Stimulated activated CD8-positive, alpha-beta memory T cell treated with anti-CD3 and anti-CD28 coated beads, Interleukin-7, amount 100 ng/mL, for 1 hour (primary cell): ENCODE measurements at places on chromosomes 5 and 9.

- DNase-seq: no peak
Observed at GRCh38 chr9:9893837-9894236, 719.0 kb downstream of the PTPRD start.

DNA sequence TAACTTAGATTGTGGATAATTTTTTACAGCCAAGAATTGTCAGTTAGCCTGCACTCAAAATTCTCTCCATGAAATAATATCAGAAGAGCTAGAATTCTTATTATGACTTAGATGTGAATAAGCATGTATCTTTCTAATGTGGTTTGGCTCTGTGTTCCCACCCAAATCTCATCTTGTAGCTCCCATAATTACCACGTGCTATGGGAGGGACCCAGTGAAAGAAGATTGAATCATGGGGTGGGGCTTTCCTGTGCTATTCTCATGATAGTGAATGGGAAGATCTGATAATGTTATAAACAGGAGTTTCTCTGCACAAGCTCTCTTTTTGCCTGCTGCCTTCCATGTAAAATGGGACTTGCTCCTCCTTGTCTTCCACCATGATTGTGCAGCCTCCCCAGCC lies 176.8 kb downstream of the MAT2B start:
- no peak for DNase-seq

DNA sequence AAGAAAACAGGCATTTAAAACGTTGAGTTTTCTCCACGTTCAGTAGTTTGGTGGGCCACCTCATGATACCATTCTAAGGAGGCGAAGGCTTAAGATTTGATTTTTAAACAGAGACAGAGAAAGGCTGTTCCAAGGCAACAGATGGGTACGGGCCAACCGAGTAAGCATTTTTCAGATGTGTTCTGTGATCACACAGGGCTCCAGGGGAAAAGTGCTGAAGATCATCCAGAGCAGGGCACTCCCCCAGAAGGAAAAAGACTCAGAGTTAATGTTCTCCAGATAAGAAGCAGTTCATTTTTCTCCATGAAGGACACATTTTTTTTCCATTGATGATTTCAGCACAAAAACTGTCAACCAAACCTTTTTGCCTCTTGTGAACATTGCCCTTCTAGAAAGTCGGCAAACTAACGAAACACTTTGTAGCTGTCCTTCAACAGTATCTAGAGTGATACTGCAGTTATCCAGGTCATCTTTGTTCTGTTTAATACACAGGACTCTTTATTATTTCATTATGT lies 138.7 kb downstream of the ALDH1A1 start:
- no peak for DNase-seq

- no peak for DNase-seq
Observed at GRCh38 chr9:87269296-87270176, 228.1 kb upstream of the DAPK1 start.

- DNase-seq: no peak
Observed at GRCh38 chr9:95907794-95908193, 32.3 kb downstream of the ERCC6L2 start.

GRCh38 chr5:131810510-131811249 lies 13.9 kb upstream of the FNIP1 start:
- no peak for DNase-seq

DNA sequence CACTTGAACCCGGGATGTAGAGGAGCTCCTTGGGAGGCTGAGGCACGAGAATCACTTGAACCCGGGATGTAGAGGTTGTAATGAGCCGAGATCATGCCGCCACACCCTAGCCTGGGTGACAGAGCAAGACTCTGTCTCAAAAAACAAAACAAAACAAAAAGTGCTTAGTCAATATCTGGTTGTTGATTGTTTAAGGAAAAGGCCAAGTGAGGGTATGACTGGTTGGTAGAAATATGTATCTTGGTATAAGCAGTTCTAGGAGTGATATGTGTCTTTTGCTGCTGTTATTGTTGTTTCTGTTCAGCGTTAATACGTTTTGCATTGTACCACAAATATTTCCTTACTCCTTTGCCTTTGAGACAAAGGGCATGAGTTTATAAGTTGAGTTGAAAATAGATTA lies 210.7 kb upstream of the DMRT1 start:
- no peak for DNase-seq

- no peak for DNase-seq
Observed at GRCh38 chr5:67202828-67203227, 6.2 kb upstream of the CD180 start.

GRCh38 chr9:111975709-111976108 lies 79.1 kb downstream of the UGCG start:
- DNase-seq: no peak

DNA sequence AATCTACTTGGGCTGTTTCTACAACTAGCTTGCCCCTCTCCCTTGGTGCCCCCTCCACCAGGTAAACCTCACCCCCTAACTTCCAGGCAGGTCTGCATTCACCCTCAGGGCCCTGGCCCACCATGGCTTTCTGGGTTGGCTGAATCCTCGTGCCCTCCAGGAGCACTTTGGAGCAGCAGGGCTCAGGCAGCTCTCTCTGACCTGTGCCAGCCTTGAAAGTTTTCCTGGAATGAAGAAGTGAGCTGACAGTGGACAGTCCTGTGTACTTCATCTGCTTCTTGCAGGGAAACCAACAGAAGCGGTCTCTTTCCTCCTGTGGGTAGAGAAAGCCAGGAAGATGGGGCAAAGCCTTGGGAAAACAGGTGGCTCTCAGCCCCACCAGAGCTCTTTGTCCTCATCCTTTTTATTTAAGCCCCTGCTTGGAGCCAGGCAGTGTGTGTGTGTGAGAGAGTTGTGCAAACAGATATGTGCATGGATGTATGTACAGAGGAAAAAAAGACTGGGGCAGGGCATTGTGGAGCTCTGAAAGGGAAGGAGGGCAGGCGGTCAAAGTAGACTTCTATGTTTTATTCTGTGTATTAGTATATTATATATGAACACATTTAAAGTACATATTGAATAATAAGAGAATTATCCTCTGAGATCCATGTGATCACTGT lies 62.3 kb upstream of the SPRY4 start:
- DNase-seq: no peak

DNA sequence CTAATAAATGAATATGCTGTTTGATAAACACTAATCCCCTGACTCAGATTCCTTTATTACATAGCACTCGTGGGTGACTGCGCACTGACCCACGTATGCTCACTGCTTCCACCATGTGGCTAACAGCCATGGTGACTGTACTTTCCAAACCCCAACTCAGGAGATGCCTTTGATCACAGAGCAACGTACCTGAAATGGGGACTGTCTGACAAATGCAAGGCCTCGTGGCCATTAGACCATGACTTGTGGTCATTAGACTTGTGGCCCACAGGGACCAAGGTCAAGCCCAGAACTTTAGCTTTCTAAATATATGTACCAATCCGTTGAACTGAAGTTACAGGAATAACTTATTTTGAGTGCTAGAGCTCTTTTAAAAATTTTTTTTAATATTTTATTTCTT lies 46.6 kb downstream of the CYFIP2 start:
- DNase-seq: peak; percentile 37

GRCh38 chr5:66164044-66164790 lies 20.1 kb downstream of the SREK1 start:
- DNase-seq: no peak

DNA sequence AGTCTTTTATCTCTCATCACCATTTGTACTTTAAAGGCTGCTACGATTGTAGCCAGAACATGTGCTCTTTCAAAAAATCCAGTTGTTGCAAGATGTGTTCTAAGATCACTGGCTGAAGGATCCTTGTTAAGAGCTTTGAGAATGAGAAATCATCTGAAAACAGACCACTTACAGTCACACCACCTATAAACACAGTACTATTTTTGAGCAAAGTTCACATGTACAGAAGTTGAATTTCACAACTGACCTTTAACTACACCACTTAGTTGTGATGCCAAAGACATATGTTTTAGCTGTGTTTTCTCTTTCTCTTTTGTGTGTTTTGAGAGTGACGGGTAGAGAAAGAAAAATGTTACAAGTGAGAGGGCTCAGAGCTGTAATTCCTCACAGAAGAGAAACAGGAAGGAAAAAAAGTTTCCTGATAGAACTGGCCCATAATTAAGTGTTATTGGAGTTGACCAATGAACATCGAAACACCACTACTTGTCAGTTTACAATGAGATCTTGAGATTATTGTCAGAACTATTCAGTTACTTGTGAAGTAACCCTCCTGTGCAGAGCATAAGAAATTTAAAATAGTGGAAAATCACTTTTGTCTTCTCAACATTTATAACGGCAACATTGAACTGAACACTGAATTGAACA lies 245.4 kb downstream of the MLLT3 start:
- DNase-seq: no peak

DNA sequence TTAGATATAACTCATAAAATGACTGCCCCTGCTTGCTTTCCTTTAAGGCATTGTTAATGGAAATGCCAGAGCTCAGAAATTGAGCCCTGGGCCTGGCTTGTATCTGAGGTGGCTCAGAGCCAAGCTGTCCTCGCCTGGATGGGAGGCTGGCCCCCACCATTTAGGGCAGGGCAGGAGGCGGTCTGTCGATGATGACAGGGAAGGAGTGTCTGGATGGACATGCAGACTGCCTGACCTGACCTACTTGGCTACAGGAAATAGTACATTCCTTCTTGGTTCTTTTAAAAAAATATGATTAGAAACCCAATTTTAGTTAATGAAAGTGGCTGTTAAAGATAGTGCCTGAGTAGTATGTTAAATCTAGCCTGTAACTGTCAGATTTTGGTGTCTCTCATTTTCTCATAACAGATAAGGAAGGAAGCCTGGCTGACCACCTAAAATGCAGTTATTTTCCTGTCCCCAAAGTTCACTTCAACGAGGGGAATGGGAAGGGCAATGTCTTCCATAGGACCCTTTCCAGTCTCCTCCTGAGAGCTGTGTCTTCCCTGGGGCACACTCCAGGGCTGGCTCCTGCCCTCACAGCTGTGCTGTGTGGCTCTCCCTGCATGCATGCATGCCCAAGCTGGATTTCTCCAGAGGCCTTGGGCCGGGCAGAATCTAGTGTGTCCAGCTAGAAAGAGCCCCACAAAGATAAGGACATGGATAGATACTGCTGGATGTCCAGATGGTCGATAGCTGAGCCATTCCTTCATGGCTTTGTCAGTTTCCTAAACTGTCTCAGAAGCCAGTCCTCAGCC lies 42.3 kb downstream of the MACROH2A1 start:
- no peak for DNase-seq

- DNase-seq: no peak
Observed at GRCh38 chr9:15308511-15308910, 1.5 kb upstream of the TTC39B start.

DNA sequence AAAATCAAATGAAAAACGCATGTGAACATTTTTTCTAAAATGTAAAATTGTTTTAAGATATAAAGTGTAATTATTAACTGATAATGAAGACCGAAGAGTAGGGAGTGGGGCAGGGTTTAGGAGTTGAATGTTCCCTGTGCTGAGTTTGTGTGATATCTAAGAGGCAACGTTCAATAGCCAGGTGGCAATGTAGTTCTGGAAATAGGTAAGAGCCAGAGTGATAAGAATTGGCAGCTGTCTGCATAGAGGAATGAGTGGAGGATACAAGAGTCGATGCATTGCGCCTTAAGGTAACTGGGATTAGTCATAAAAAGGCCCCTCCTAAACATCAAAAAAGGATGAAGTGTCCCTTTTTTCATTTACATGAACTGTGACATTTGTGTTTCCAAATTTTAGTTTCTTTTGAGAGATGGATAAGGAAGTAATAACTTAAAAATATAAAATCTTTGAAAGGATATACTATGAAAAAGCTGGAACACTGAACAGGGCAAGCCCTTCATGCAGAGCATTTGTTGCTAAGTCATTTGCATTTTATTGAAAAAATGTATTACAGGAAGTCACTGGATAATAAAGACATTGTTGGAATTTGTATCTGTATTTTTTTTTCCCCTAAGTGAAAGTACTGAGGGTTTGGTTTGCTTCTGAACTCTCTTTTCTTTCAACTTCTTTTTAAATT lies 659.3 kb downstream of the ACTL7B start:
- no peak for DNase-seq

DNA sequence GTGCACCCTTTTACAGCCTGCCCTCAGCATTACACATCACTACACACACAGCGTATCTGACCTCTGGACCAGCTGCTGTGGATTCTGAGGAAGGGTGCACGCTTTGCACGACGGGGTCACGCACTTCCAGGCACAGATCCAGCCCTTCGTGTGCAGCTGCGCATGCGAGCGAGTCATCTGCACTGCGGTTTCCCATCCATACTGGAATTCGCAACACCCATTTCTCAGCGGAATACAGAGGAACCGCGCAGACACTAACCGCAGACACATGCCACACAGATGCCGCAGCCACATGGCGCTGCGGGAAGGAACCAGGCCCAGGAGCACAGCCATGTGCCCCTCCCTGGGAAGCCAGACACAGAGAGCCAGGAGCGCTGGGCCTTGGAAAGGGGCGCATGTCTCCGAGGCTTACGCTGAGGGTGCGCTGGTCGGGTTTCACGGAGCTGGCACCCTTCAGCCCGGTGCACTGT lies 43.5 kb downstream of the PNPLA7 start:
- DNase-seq: no peak

DNA sequence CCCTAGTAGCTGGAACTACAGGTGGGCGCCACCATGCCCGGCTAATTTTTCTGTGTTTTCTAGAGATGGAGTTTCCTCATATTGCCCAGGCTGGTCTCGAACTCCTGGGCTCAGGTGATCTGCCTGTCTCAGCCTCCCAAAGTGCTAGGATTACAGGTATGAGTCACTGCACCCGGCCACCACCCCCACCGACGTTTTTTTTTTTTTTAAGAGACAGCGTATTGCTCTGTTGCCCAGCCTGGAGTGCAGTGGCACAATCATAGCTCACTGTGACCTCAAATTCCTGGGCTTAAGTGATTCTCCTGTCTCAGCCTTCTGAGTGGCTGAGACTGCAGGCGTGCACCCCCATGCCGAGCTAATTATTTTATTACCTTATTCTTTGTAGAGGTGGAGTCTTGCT lies 38.2 kb downstream of the WDR70 start:
- DNase-seq: no peak

DNA sequence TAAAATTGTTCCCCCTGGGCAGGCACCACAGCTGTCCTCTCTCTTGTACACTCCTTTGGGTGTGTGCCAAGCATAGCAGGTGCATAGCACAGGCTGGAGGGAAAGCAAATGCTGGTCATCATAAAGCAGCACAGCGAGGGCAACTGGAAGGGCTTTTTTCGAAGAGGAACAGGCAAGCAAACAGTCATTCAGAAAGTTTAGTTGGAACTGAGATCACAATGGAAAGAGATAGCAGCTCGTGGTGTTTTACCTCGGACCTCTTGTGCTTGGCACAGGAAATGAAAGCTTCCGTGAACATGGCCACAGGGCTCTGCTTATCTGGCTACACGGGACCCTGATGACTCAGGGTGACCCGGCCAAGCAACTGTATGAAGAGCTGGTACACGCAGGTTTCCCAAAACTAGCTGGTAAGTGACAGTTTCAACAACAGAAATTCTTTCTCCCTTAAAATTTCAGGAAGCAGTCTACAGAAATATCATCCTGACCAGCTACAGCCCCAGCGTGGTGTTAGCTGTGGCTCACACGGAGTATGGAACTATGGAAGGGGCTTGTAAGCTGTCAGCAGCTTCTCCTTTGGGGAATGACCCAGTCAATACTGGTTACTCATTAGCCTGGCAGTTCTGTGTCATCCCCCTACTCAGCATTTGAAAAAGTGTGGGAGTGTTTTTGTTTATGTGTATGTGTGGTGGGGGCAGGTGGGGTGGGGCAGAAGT lies 48.1 kb downstream of the POC5 start:
- peak; percentile 4 for DNase-seq

GRCh38 chr9:98120476-98120875 lies 1.5 kb upstream of the TRIM14 start:
- no peak for DNase-seq
